ENCODE measurements at places on chromosomes 7 and 10. TPM values are rescaled to one million over a fixed set of nuclear protein-coding genes. Genes with fewer than 3 reads are reported as not detected.

The ZFAND4 gene
- total RNA-seq: 10.0 TPM

DNA sequence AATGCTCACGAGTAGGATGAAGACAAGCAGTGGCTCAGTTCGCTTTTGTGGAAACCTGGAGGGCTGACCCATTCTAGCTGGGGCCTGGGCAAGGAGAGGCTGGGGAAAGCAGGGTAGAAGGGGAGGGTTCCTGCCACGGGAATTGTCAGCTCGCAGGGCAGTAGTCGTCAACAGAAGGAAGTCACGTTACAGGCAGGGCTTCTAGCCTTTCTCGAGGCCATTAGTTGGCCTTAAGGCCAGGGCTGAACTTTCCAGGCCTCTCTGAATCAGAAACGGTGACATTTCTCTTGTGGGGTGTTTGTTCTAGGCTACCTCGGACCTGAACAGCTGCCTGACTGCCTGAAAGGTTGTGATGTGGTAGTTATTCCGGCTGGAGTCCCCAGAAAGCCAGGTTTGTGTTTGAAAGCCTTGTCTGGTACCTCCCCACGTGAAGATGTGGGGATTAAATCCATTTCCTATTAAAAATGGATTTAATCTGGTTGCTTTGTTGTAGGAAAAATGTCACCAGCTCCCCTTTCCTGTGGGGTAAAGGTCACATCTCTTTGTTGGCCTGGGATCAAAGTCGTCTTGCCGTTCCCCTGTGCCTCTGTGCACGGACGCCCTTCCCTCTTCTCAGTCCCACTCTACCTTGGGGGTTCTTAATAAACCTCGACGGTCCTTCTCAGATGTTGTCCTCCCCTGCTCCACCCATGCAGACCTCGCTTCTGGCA is 9.4 kb downstream of the MDH2 start:
- DNase-seq: no peak

The PDE6C gene
- not detected for total RNA-seq

GRCh38 chr10:98172073-98172472 is 37.6 kb downstream of the R3HCC1L start:
- DNase-seq: no peak

The POLR2J3 gene
- 12.0 TPM for total RNA-seq

DNA sequence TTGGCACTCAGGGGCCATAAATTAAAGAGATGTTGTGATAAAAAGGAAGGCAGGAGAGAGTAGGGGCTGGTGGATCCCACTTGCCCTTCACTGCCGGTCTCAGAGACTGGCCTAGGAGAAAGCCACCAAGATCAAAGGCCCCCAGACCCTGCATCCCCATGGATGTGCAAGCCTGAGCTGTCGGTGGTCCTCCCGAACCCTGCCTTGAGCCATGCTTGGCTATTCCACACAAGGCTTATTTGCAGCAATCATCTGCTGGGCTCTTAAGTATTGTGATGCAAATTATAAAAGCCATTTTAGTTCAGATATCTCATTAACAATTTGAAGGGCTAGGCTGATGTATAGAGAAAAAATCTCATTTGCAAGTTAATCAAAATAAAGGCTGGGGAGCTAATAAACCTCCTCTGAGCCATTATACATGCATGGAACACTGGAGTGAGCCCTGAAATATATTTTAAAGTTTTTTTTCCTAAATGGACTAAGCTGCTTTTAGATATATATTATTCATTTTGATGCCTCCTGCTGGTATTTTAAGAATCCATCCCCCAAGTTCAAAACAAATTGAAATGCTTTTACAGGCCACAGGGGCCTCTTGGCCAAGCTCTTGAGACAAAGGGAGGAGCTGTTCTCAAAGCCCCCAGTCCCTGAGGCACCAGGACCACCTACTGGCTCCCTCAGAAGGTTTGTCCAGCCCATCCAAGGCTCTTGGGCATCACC is 28.1 kb downstream of the OAT start:
- DNase-seq: no peak

DNA sequence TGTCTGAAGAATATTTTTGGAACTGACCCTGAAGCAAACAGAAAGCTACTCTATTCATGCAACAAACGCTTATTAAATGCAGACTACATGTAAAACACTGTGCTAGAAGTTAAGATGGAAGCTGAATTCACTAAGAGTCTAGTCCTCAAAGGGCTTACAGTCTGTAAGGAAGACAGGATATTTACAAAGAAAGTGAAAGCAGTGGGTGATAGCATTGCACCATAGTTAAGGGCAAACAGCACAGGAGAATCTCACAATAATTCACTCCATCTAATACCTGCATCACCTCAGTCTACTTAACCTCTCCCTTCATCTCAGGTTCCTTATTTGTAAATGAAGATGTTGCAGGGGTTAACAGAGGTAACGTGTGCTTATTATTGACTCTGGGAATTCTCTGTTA is 360.0 kb upstream of the AOAH start:
- DNase-seq: no peak

DNA sequence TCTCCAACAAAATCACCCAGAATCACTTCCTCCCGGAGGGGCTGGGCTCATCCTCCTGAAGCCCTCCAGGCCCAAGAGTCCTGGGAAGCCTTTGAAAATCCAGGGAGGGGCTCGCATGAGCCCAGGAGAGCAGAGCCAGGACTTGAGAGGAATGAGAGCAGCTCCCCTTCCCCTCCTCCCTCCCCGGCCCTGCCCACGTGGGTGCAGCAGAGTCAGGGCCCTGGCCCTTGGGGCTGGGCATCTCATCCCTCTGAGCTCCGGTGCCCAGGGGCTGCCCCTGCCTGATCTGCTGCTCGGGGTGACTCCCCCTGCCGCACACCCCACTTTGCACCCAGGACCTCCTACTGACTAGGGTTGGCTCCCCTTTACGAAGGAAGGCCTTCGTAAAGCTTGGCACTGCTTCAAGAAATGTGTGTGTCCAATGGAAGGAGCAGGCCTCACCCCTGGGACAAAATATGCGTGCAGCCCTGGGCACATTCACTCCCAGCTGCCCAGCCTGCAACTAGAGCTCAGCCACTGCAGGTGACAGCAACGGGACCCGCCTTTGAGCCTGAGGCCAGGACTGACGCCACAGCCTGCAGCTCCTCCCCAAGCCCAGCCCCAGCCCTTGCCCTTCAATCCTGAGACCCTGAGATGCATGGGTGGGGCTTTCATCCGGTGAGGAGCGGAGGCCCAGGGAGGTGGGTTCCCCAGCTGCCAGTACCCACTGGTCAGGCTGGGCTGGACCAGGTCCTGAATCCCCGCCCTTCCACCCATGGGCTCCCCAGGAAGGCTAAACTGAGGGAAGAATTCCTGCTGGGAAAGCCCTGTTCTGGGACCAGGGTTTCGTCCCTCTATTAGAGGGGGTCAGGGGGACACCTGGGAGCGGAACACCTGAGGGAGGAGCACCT is 21.8 kb downstream of the PWWP2B start:
- DNase-seq: no peak

GRCh38 chr7:92253251-92253650 is 7.5 kb downstream of the ANKIB1 start:
- DNase-seq: no peak

GRCh38 chr10:3749600-3749999 is 35.4 kb downstream of the KLF6 start:
- DNase-seq: no peak

The CACNB2 gene
- total RNA-seq: 45.7 TPM

Measured in Right ventricle myocardium superior (tissue), 1 donor.